CD4-positive, alpha-beta T cell treated with Interleukin-6 at 100 ng/mL for 8 hours (primary cell): ENCODE measurements at places on chromosomes 6 and 20.

DNA sequence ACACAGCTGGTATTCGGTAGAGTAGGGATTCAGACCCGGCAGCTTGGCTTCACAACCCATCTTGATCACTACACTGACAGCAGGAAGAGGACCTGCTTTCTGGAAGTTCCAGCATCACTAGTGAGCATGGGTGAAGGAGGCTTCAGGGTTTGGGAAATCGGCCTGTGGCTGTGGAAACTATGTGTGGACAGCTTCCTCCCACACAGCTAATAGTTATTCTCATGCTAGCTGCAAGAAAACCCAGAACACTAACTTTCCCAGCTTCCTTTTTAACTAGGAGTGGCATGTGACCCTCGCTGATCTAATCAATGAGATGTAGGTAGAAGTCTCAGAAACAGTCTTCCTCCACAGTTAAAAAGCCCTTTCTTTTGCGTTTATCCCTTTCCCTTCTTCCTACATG lies 36.3 kb upstream of the SIRPA start:
- no peak for DNase-seq

- DNase-seq, result no peak
Observed at GRCh38 chr6:144364208-144364720, 79.1 kb downstream of the UTRN start.

- DNase-seq, result no peak
Observed at GRCh38 chr20:62482146-62482809, 6.5 kb upstream of the GATA5 start.

GRCh38 chr20:1876217-1876921 lies 18.8 kb upstream of the SIRPA start:
- DNase-seq, result no peak

GRCh38 chr6:82111114-82111513 lies 136.4 kb downstream of the IBTK start:
- no peak for DNase-seq

- DNase-seq, result no peak
Observed at GRCh38 chr6:168908887-168909286, 344.8 kb downstream of the THBS2 start.

- DNase-seq, result no peak
Observed at GRCh38 chr20:56698749-56699148, 69.6 kb downstream of the TFAP2C start.

DNA sequence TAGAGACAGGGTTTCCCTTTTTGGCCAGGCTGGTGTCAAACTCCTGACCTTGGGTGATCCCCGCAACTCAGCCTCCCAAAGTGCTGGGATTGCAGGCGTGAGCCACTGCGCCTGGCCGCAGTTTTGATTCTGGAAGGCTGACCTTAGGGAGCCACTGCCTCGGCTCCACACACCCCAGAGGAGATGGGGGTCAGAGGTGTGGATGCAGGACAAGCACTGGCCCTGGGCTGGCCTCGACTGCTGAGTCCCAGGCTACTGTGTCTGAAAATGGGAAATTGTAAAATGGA lies 1.5 kb downstream of the ZBP1 start:
- DNase-seq, result no peak

GRCh38 chr6:129908356-129908755 lies 47.2 kb upstream of the TMEM244 start:
- no peak for DNase-seq

- peak; percentile 17 for DNase-seq
Observed at GRCh38 chr6:105601541-105602236, 198.8 kb upstream of the PREP start.

GRCh38 chr6:130524552-130524951 lies 158.7 kb downstream of the TMEM200A start:
- peak; percentile 17 for DNase-seq

DNA sequence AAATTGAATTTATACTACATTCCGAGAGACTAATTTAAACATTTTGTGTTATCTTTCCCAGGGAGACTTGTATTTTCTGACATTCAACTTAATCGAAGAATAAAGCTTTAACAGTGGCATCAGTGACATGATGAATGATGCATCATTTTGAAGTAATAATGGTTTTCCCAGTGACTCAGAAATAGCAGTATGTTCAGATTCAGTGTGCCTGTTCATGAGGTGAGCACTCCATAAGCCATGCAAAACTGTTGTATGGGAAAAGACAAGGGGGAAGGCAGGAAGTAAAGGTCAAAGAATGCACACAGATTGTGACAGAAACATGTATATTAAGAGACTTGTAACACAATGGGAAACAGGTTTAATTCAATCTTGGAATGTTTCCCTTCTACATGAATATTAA lies 1348.2 kb upstream of the GJE1 start:
- no peak for DNase-seq

- no peak for DNase-seq
Observed at GRCh38 chr6:122996794-122997505, 915 bp downstream of the CLVS2 start.

GRCh38 chr6:168438783-168439520 lies 2.0 kb upstream of the SMOC2 start:
- no peak for DNase-seq

- no peak for DNase-seq
Observed at GRCh38 chr6:35736982-35737412, at the start of gene ARMC12. Gene ARMC12, plus strand, starts transcription at chr6:35737032. Its CDS starts 77 bp downstream, at chr6:35737109.

DNA sequence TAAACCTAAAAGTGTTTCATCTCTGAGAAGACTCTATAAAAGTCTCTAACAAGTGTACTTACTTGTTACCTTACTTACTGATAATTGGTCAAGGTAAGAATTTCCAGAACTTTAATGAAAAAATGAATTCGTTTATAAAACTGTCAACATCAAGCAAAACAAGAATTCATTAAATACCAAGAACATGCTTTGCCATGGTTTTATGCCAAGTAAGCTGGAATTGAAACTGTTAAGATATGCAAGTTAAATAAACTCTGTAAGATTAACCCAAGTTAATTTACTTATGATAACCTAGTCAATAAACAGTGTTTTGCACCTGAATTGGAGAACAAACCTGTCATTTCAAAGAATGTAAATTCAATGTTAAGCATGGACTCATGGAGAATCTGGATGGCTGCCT lies 17.1 kb upstream of the DEFB113 start:
- DNase-seq, result no peak

- DNase-seq, result no peak
Observed at GRCh38 chr20:38499366-38499765, 26.7 kb downstream of the RALGAPB start.
